ENCODE measurements at places on chromosomes 13 and 19.
A peak's percentile ranks its signal among the peaks of the same experiment; 100 is the strongest.

DNA sequence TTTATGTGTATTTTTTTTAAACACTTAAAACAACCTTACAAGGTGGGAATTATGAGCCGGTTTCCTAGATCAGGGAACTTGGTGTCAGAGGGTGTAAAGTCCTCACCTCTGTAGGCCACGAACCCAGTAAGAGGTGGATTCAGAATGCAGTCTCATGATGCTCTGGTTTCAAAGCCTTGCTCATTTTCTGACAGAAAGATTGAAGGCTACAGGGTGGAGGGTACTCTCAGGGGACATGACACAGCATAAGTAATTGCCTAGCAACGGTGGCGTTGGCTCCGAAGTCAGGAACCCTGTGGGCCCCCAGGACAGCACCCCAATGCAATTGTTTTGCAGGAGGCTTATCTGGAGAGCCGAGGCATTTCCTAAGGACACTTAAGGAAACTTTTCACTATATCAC is 794.7 kb downstream of the EFNB2 start:
- no peak for DNase-seq

- no peak for DNase-seq
Measured at GRCh38 chr13:48268019-48268418, 35.0 kb downstream of the ITM2B start.

DNA sequence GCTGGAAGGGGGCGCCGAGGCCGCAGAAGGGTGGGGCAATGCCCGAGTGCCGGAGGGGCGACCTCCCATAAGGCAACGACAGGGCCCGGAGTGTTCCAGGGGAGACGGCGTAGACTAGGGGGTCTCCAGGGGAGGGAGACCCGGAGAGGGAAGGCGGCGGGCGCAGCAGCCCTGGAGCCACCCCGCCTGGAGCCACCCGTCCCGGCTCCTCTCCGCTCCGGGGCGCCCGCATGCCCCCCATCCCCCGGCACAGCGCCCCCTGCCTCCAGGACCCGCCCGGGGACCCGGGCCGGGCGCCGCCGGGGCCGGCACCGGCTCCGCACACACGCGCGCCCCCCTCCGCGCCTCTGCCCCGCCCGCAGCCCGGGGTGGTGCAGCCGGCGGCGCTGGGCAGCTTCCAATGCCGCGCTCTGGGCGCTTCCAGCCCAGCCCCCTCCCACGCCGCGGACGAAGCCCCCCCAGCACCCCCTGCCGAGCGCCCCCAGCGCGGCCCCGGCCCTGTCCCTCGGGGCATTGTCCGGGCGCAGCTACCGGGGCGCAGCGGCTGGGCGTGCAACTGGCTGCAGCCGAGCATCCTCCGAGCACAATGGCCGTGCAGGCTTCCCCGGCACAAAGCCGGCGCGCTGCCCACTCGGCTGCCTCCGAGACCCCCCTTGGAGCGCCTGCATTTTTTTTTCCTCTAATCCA is 519 bp downstream of the PTPRS start:
- peak; percentile 77 for DNase-seq

DNA sequence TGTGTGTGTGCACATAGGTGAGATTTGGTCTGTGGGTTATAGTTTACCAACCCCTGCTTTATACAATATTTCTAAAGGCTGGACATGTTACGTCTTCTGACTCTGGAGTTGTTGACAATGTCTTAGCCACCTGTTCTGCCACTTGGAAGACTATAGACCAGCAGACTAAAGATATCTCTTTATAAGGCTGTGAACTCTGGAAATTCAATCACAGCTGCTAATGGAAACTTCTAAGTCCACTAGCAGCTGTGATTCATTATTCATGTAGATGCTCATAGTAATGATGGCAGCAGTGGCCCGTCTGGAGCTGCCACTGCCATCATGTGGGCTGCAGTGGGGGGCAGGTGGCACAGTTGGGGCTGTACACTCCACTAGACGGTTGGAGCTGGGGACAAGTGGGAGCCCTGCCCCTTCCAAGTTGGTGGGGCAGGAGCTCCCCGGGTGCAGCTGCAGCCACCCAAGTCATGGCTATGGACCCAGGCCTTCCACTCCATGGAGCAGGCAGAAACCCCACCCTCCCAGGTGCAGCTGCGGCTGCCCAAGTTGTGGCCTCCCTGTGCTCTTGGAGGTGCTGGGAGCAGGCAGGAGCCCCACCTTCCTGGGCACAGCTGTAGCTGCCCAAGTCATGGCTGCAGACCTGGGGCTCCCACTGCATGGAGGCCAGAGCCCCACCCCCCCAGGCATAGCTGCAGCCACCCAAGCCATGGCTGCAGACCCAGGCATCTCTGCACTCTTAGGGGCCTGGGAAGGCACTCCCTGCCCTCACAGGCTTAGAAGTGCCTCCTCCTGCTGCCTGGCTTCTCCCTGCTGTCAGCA is 8.8 kb downstream of the IGFL4 start:
- DNase-seq: no peak

- DNase-seq: no peak
Measured at GRCh38 chr13:62418872-62419271, 1003.2 kb upstream of the PCDH20 start.

DNA sequence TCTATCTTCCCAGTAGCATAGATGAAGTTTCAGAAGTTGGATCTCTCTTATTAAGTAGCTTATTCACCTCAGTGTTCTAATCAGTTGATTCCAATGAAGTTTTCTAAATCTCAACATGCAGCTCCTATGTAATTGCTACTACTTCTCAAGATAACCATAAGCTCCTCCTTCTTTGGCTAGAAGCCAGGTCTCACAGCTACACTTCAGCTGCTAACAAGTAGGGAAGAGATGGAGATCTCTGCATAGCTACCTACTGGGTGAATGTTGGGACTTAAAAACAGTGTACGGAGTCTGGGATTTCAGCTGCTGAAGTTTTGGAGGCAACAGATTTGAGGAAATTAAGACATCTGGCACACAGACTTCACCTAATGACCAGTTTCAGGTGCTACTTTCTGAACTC is 661.0 kb downstream of the SLITRK1 start:
- DNase-seq: no peak

DNA sequence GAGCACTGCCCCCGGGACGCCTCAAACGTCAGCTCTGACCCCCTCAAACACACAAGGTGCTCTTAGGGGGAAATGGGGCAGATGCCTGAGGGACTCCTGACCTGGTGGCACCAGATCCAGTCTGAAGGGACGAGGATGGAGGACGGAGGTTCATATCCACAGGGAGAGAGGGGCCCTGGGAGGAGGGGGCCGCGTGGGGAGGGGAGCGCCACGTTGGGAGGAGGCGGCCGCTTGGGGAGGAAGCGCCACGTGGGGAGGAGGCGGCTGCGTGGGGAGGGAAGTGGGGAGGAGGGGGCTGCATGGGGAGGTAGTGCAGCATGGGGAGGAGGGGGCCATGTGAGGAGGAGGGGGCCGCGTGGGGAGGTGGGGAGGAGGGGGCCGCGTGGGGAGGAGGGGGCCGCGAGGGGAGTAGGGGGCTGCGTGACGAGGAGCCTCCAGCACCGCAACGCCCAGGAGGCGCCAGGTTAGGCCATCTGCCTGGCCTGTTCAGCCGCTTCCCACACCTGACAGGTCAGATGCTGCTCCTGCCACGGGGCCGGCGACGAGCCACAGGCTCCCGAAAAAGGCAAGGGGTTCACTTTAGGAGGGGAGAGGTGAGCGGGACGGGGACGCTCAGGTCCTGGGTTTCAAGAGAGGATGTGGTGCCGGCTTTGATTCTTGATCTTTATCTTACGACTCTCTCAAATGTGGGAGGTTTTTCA is 36.7 kb upstream of the C13orf46 start:
- DNase-seq: no peak

GRCh38 chr19:2549701-2550191 is 73.8 kb downstream of the GADD45B start:
- peak; percentile 86 for DNase-seq

GRCh38 chr13:79723519-79724024 is 242.6 kb downstream of the NDFIP2 start:
- no peak for DNase-seq

DNA sequence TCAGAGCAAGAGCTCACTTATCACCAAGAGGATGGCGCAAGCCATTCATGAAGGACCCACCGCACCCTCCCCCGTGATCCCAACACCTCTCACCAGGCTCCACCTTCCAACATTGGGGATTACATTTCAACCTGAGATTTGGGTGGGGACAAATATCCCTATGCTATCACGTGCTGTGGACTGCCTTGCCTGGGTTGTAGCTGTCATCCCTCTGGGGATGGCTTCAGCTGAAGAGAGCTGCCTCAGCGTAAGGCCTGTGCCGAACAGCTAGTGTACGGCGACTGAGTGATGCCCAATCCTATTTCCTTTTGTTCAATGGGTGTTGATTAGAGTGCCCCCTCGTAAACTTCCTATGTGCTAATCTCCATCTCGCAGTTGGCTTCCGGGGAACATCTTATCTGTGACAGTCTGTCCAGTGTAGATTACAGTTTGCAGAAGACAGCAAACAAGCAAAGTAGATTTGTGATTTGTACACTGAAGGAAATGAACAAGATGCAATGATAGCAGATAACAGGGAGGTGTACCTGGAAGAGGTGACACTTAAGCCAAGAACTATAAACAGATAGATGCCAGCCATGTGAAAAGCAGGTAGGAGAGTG is 11.8 kb upstream of the RCBTB1 start:
- no peak for DNase-seq

DNA sequence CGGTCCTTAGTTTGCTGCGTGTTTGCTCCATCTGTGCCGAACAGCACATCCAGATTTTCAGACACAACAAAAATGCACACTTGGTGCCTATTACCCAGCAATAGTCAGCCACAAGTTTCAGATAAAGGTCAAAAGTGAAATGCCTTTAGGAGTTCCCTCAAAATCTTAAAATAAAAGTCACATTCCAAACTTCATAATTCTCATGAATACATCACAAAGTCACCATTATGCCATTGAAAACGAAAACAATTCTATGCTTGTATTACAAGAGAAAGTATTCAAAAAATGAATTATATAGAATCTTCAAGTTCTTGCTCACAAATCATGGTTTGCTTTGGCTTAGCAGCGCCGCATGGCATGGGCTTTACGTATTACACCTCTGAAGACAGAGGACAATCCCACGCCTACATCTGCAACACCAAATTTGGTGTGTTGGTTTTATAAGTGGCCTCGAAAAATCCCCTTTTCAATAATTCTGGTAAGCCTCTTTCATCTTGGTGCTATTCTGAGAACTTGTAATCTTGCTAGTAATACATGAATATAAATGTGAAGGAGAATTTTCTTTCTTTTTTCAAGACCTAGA is 26.6 kb downstream of the COL4A1 start:
- DNase-seq: no peak

DNA sequence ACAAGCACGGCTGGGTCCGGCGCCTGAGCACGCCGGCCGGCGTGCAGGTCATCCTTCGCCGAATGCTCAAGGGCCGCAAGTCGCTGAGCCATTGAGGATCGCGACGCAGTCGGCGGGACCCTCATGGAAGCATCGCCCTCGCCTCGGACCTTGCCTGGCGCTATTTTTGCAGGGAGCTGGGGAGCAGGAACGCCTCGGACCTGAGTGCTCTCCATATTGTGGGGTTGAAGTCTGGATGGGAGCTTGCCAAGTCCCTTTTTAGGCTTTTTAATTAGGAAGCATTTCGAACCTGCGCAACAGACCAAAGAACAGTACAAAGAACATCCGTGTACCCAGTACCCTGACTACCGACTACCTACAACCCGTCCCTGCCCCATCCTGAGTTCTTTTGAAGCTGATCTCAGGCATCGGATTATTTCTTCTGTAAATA is 628 bp downstream of the MRPL34 start:
- no peak for DNase-seq

GRCh38 chr13:31903111-31903815 is 128.3 kb upstream of the FRY start:
- no peak for DNase-seq

Data from AG08396 (cell line).